ENCODE measurements at places on chromosomes 3 and 15. TPM values are rescaled to one million over a fixed set of nuclear protein-coding genes. Genes with fewer than 3 reads are reported as not detected.

The LRRC2 gene
- 122 TPM for total RNA-seq

GRCh38 chr3:63192248-63192647, 85.9 kb upstream of the SYNPR start:
- no peak for DNase-seq

DNA sequence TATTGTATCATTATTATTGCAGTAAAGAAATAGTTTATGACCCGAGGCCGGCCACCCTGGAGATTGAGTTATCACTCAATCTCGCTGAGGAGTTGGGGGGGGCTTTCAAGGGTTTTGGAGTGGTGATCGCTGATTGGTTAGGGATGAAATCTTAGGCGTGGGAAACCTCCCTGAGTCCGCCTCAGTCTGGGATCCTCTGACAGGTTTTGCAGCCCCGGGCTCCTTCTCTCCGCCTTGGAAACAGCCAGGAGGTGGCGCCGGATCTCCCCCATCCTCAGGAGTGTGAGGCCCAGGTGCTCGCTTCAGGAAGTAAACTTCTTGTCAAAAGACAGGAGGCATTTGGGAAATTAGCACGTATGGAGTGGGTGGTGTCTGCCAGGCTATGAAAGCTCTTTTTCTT, 41.1 kb upstream of the SEC61A1 start:
- no peak for DNase-seq

GRCh38 chr3:34207806-34208205, 409.4 kb downstream of the PDCD6IP start:
- no peak for DNase-seq

Measured in Right ventricle myocardium superior (tissue), 1 donor.